Liver (tissue), 10 donors: ENCODE measurements at places on chromosomes 5 and 9.

GRCh38 chr5:10710513-10711128 lies 50.4 kb downstream of the DAP start:
- no peak for DNase-seq

- no peak for DNase-seq
Observed at GRCh38 chr9:34386656-34387055, 10.0 kb upstream of the MYORG start.

- no peak for DNase-seq
Observed at GRCh38 chr9:136784997-136785361, 6.2 kb upstream of the TMEM141 start.

DNA sequence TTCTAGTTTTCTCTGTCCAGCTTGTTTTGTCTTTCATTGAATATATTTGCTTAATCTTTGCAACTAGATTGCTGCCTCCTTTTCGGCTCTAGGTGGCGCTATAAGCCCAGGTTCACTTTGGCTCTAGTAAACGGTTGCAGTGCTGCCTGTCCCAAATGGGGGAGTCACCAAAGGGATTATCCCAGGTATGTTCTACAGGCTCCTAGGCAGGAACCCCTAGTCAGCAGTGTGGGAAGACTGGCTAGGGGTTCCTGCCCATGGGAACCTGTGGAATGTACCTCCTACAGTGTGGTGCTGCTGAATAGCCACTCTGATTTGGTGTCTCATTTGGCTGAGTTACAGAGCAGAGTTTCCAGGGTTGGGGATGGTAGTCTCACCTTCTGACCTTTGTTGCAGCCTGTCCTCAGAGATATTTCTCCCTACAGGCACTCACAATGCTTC lies 85.2 kb downstream of the ARSB start:
- no peak for DNase-seq

GRCh38 chr9:134644725-134645606 lies 3.4 kb downstream of the COL5A1 start:
- no peak for DNase-seq
